ENCODE measurements at places on chromosomes 5 and 9. TPM values are rescaled to one million over a fixed set of nuclear protein-coding genes. Genes with fewer than 3 reads are reported as not detected.
A peak's percentile ranks its signal among the peaks of the same experiment; 100 is the strongest.

DNA sequence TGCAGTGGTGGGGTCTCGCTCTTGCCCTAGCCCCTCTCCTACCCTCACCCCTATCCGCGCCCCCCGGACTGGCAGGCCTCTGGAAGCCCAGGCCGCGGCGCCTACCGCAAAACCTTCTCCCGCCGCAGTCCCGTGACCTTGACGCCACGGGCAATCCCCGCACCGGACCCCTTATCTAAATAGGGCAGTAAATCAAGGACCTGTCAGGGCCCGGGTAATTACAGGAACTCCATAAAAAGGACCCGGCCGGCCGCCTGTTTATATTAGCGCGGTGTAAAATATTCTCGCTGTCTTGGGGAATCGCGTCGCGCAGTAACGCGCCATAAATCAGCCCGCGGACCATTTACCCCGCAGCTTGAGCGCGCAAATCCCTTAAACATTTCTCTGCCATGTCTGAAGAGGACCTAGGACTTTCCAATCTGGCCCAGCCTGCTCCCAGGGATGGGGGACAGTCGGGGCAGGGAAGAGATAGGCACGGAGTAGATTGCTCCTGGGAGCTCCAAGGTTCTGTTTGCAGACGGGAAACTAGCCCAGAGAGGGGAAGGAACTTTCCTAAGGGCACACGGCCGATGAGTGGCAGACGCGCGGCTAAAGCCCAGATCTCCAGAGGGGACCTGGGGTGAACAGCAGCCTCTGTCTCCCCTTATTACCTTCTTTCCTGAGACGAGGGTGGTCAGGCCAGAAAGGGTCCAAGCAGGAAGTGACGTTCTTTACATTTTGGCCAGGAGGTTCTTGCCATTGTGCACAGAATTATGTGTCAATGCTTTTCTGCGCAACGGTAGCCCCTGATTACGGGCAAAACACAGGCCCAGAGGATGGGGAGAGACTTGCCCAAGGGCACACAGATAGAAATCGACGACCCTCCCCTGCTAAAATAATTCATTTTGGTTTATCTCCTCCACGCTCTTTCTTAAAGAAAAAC is 4.8 kb upstream of the HAND1 start:
- DNase-seq = no peak

- no peak for DNase-seq
Observed at GRCh38 chr9:127761491-127761956, 16.9 kb downstream of the SH2D3C start.

DNA sequence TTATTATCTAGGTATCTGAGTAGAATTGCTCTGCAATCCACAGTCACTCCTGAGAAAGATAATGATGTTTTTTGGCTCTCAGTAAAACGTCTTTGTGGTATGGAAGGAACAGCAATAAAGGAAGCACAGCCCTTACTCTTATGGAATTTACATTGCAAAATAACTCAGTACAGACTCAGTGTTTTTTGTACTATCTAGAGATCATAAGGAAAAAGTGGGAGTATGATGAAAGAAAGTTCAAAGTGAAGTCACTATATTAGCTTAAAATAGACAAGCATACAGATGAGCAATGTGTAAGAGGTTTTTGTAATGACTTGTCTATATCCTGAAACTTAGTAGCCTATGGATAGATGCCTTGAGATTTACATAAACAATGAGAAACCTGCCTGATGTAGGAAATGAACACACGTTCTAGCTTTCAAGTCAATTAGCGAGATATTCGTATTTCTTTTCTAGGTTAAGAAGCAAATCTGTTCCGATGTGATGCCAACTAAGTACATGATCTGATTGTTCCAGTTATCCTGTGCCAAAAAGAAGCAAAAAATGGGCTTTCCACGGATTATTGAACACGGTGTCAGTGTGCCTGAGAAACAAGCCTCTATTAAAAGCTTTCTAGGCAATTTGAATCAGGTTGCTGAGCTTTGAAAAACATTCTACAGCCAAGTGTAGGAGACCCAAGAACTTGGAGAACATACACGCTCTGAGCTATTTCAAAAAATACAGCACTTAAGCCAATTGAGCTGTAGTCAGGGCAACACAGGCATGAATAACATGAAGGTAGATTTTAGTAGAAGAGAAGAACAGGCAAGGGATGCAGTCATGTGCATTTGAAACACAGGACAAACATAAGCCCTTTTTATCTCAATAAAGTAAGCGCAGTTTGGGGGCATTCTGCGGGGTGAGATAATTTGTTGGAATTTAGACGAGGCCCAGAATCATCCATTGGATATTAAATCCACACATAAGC is 86.3 kb upstream of the TAF11L2 start:
- DNase-seq = peak; percentile 48

The SLCO6A1 gene
- not detected for total RNA-seq
